Lung (tissue), 17 donors: ENCODE measurements at places on chromosomes 7 and 10.

- no peak for DNase-seq
Observed at GRCh38 chr7:87926581-87927461, 7.2 kb upstream of the ADAM22 start.

DNA sequence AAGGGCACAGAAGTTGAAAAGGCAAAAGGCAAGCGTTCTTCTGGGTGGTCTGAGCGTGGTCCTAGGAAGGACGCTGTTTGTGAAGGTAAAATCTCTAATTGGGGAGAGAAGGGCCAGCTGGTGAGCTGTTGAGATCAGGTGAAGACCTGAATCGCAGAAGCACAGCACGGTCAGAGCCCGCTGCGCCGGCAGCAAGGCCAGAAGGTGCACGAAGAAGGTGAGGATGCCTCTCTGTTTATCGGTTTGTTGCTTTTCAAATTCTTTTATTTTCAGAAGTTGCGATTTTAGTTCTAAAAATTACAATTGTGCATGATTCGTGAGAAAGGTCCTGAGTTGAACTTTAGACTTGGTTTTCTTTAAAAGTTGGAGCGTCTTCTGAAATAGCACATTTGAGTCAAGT, 247.8 kb upstream of the FOXK1 start:
- DNase-seq: no peak

DNA sequence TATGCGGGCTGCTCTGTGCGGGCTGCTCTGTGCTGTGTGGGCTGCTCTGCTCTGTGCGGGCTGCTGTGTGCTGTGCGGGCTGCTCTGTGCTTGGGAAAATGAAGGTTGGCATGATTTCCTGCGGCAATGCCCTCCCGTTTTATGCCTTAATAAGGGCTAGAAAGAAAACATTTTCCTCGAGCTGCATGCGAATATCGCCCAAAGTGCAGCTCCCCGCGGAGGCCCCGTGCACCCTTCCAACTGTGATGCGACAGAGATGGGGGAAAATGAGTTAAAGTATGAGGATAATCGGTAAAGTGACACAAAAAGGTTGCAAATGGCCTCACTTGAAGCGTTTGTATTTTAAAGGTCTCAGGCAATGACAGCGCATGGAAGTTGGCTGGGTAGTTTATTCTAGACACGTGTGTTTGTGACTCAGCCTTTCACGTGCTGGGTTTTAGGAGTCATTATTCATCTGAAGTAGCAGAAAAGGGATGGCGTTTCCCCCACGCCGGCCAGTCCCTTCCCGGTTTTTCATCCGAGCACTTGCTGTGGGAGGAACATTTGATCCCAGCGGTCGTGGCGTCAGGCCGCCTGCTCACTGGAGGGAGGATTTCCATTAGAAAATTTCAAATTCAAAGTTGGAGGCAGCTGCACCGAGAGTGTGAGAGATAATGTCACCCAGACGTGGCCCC, 220.7 kb downstream of the ADARB2 start:
- no peak for DNase-seq

GRCh38 chr10:16843252-16843870, 26.1 kb upstream of the RSU1 start:
- peak; percentile 91 for DNase-seq

DNA sequence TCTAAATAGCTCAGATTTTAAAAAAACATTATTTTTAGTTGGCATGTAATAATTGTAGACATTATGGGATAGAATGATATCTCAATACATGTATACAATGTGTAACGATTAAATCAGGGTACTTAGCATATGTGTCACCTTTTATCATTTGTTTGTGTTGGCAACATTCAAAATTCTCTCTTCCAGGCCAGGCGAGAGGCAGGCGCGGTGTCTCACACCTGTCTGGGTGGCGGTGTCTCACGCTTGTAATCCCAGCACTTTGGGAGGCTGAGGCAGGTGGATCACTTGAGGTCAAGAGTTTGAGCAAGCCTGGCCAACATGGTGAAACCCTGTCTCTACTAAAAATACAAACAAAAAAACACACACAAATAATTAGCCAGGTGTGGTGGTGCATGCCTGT, 151.7 kb downstream of the RTKN2 start:
- no peak for DNase-seq

GRCh38 chr7:25829663-25830062, 322.3 kb upstream of the NFE2L3 start:
- no peak for DNase-seq

GRCh38 chr10:97836446-97836845, 13.2 kb upstream of the GOLGA7B start:
- no peak for DNase-seq

DNA sequence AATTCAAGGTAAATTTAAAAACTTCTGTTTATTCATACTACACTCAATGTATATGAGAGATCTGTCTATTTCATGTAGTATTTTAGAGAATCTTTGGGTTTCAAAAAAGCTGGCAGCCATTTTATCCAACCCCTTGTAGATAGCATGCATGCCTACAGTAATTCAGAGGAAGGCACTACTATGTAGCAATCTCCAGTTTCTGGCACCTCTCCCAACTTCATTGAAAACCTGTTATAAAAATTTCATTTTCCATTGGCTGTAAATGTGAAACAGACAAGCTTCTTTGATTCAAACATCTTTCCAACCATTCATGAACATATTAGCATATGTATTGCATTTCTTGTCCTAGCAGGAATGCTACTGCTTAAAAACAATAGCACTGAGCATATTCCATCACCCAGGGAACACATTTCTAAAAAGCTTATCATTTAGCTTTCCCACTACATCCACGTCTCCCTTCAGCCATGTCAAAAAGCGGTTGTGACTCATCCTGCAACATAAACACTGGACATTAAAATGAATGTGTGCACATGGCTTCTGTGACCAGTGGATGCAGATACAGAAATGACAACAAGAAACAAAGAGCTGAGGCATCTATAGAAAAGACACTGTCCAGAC, 330.4 kb upstream of the AOAH start:
- peak; percentile 25 for DNase-seq

- DNase-seq: no peak
Observed at GRCh38 chr10:100350914-100351485, 4.0 kb downstream of the SCD start.

DNA sequence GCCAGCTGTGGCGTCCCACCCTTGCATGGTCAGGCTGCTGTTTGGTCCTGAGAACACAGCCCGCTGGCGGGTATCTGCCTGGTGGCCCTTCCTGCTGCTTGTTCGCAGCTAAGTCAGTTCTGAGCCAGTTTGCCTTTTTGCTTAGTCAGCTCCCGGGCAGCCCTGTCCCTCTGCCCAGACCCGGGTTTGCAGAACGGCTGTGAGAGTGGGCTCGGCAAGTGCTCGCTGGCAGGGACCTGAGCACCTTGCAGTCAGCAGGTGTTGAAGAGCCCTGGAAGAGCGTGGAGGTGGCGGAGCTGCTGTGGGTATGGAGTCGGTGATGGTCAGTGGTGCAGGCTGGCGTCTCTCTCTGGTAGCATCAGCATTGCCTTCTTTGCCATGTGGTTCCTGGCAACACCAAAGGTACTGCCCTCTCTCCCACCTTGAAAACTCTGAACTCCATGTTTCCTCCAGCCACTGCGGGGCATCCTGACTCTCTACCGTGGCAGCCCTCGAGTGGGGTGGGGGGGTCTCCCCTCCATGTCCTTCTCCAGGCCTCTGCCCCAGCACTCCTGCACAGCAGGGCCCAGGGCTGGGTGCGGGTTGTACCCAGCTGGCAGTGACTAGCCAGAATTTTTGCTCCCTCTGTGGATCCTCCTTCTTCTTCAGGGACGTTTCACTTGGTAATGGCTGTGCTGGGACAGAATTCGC, 4.6 kb downstream of the INPP5A start:
- DNase-seq: no peak

GRCh38 chr10:50622706-50623662, 772 bp downstream of the SGMS1 start:
- peak; percentile 58 for DNase-seq

GRCh38 chr7:247636-248035, 42.3 kb upstream of the FOXL3 start:
- no peak for DNase-seq

GRCh38 chr10:72802332-72802731, 91.2 kb upstream of the OIT3 start:
- no peak for DNase-seq

GRCh38 chr7:115013886-115014285, 92.0 kb downstream of the MDFIC start:
- DNase-seq: no peak

DNA sequence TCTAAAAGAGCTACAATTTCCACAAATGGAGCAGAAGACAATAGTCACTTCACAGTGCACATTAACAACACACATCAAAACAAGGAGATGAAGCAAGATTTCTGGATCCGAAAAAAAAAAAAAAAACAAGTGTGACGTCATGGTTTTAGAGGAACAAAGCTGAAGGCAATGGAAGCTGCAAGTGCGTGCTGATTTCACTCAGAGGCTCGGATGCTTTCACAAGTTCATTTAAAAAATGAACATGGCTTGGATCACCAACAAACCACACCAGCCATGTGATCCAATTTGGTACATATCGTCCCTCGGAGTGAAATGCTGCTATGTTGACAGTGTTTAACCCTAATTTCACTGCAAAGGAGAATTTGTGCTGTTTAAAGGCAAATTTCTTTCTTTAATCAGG, 337.0 kb upstream of the PRKCQ start:
- DNase-seq: no peak

DNA sequence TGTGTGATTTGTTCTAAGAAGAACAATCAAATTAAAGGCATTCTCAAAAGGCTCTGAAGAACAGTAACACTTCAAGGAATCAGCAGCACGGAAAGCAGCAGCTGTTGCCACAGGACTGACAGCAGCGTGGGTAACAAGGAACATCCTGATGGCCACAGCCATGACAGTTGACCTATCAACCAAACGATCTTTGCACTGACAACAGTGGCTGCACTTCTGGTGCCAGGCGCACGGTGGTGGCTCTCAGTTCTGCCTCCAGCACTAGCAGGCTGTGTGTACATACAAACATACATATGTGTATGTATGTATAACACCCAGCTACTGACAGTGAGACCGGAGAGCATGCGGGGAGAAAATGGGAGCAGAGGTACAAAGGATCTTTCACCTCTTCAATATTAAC, 114.1 kb downstream of the ZFAND4 start:
- no peak for DNase-seq

- peak; percentile 70 for DNase-seq
Observed at GRCh38 chr7:94655126-94655847, 646 bp downstream of the SGCE start.

DNA sequence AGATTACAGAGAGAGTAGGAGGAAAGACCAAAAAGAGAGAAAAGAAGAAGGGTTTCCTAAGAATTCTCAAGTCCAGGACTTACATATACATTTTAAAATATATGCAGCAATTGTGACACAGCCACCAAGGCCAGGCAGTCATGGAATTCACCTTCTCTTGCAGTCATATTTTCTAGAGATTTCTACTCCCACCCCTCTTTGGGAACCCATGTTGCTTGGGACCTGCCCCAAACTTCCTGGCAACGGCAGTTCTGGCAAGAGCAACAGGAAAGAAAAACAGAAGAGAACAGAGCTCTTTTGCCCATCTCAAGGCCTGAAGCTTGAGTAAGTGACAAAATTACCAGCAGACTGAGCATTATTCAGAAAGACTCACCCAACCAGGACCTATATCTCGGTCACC, 128.3 kb upstream of the ASAH2 start:
- no peak for DNase-seq

DNA sequence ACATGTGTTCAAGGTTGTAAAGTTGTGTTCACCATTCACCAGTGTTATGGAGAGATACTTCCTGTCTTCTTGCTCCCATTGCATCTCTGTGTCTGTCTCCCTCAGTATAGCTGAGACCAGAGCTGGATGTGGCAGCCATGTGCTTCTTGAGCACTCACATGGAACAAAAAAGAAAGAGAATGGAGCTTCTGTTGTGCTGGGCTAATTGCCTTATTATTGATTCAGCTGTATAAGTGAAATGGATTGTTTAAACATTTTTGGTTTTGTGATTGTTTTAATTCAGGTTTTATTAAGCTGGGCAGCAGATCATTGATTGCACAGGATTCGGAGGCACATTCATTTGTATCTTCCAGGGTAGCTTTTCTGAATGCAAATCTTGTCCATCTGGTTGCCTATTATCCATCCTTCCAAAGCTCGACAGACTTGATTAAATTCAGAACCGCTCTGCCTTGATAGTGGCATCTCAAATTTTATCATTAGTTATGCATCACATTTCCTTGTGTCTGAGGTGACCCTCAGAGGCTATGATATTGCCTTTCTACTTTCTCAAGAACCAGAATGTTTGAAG, 119.9 kb downstream of the CCNY start:
- no peak for DNase-seq

DNA sequence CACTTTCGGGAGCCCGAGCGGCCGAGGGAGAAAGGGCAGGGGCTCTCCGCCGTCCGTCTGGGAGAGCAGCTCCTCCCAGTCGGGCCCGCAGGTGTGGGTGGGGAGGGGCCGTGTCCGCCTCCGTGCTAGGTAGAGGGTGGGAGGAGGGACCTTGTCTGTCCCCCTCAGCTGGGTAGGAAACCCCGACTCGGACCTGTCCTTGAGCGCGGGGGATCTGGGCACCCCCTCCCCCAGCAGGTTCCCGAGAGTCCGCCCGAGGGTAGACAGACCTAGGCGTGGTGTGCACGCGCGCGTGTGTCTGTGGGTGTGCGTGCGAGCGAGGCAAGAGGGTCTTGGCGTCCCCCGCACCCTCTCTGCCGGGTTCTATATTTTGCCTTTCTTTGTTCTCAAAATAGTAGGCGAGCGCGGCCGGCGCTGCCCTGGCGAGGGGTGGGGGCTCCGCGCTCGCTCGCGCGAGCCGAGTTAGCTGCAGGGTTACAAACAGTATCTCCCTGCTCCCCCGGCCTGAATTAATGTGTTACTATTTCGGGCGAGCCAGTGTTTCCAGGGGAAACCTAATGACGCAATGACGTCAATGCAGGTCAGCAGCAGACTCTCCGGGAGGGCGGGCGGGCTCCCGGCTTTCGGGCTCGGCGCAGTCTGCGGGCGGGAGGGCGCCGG, 73.9 kb upstream of the LEP start:
- peak; percentile 70 for DNase-seq

DNA sequence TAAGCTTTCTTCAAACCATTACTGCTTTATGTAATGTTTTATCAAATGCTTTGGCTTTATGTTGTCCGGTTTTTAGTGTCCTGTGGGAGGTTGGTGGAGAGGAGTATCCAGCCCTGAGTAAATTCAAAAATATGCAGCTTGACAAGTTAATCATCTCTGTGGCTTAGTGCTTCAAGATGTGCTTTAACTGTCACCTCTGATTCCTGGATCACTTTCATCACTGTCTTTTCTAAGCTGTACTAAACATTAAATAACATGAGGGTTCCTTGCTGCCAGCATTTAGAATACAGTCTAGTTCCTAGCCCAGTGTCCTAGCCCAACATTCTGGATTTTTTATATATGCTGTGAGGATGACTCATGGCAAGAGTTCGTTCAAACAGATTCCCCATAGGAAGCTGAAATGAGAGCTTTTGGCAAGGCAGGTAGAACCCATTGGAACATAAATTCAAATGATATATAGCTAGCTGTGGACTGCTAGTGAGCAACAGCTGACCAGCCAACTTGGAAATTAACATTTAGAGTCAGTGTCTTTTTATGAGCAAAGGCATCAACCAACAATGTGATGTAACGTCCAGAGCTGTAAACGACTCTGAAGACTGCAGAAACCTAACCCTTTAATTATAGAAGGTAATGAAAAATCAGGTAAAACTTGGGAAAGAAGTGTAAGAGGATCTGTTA, 80.6 kb upstream of the OIT3 start:
- no peak for DNase-seq

GRCh38 chr7:116200963-116201362, 9.4 kb upstream of the TES start:
- no peak for DNase-seq
